ENCODE measurements at places on chromosomes 4 and X.

DNA sequence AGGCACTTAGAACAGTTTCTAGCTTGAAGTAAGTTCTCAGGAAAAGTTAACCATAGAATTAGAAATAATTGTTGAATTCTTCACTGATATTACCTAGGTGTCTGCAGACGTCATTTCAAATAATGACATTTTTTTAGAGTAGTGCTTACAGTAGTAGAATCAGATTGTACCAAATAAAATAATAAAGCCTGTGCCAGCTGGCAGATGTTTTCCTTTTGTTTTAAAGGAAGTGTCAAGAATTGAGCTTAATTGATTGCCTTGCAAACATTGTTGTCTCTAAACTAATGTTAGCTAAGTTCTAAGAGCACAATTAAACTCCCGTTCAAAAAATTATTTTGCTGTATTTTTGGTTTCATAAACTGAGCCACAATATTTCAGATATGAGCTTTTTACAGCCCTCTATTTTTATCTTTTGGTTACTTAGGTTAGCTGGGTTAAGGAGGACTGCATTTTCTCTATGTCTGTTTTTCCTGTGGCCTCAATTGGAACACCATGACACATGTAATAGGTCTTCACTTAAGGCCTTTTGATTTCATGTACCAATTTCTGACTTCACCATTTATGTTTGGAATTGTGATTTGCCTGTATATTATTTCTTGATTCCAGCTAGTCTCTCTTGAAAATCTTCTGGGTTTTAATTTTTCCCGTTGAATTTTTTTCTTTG is 64.2 kb downstream of the DCUN1D4 start:
- no peak for DNase-seq

DNA sequence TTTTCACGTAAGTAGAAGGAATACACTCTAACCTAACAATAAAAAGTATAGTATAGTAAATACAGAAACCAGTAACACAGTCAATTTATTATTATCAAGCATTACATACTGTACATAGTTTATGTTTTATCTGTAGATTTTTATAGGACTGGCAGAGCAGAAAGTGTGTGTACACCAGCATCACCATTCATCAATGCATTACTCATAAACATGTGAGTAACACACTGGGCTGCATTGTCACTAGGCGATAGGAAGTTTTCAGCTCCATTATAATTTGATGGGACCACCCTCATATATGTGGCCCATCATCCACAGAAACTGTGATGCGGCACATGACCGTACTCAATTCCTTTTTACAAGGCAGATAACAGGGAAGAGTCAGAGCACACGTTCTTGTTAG is 137.8 kb upstream of the RBPJ start:
- peak; percentile 81 for DNase-seq

DNA sequence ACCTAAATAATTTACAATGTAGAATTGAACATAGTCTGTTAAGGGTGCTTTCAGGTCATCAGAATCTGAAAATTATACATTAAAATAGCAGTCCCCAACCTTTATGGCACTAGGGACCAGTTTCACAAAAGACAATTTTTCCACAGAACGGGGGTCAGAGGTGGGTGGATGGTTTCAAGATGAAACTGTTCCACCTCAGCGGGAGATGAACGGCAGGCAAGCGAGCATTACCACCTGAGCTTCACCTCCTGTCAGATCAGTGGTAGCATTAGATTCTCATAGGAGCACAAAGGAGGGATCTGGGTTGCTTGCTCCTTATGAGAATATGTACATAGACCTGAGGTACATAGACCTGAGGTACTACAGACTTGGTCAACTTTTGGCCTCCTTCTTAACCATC is 29.0 kb downstream of the LRBA start:
- no peak for DNase-seq

DNA sequence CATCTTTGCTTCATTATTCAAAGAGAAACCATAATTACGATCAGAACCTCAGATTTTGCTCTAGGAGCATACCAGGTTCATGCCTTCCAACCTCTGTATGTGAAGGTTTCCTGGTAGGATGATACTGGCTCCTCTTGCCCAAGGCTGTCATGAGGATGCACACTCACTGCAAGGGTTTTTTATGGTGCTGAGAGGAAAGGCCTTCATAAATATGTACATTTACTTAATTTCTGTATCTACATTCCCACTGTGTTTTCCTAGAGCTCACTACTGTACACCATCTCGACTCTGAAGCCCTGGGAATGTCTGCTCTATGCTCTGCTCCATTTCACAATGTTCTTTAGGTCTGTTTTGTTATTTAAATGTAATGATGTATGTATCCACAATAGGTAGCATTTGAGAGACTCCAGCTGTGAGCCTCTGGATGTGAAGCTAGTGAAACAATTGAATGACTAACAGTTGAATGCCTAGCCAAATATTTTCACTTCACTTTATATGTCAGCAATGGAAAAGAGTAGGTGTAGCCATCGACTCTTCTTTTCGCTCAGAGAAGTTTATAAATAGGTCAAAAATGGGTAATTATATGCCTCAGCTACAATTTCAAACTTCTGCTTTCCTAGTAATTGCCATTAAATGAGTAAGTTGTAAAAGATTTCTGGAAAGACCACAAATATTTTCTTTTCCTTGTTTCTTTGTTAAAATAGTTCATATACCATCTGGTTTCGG is 228.0 kb downstream of the PALLD start:
- no peak for DNase-seq

DNA sequence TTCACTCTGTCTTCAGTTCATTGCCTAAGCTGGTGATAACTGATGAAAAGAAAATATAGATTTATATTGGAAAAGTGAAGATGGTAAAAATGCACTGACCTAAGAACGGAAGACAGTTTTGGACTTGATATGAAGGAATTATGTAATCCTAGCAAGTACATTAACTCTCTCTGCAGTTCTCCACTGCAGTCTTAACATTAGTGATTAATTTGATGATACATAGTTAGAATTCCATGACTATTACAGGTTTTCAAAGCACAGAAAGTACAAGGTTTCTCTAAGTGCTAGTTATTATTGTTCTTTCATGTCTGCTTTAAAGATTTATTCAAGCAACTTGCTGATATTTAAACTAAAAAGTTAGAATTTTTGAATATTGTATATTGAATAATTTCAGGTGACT is 1591.7 kb upstream of the ADGRL3 start:
- peak; percentile 61 for DNase-seq

DNA sequence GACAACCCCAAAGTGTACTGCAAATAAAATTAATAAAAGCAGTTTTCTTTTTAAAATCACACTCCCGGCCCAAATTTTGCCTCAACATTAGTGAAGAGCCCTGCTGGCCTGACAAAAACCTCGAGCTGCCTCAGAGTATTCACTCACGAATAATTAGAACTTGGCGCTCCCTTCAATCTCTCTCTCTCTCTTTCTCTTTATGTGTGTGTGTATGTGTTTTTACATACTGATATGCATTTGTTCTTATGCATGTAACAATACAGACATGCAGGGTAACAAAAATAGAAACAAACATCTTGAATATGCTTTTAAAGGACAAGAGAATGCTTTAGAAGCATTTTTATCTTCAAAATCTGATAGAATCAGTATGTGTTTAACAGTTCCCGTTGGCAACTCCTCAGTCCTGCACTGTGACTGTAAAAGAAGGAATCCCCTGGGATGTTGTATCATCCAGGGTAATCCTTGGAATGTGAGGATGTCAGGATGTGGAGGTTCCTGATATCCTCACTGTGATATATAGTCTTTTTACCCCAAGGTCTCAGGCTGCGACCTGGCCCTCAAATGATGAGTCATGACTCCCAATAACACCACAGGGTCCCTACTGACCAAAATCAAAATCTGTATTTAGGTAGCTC is 53.0 kb downstream of the PTCHD1 start:
- no peak for DNase-seq

GRCh38 chr4:29708473-29708872 is 1011.7 kb upstream of the PCDH7 start:
- DNase-seq: peak; percentile 93

- peak; percentile 54 for DNase-seq
These were observed 69.9 kb upstream of the ESX1 start for GRCh38 chrX:104324461-104325212.

- peak; percentile 2 for DNase-seq
These were observed 649 bp upstream of the VBP1 start for GRCh38 chrX:155215443-155216178.

- DNase-seq: no peak
These were observed 13.0 kb downstream of the SH3BP2 start for GRCh38 chr4:2805712-2806389.
